ENCODE measurements at places on chromosomes 12 and 14.

GRCh38 chr14:55512421-55512820 lies 67.6 kb upstream of the KTN1 start:
- no peak for DNase-seq

DNA sequence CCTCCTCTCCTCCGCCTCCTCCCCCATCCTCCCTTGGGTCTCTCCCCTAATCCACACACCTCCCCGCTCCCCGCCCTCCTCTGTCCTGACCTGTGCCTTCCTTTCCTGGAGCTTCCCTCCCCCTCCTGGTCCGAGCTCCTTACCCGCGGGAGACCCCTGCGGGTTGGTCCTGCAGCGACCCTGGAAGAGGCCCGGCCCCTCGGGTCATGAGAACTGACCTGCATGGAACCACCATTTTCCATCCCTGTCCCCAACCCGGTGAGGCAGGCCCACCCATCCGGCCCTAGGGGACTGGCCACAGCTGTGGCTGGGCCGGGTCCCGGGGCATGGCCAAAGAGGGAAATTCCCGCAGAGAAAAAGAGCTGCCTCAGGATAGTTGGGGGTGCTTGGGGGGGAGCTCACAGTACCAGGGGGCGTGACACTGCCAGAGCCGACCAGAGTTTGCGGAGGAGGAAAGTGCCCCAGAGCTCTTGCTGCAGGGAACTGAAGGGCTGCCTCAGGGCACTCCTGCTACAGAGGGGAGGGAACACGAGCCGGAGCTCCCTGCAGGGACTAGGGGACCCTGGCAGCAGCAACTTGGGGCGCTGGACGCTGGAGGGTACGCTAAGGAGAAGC lies 613 bp downstream of the ARHGEF40 start:
- no peak for DNase-seq

- DNase-seq = no peak
Measured at GRCh38 chr14:55277972-55278740, 6.9 kb downstream of the FBXO34 start.

DNA sequence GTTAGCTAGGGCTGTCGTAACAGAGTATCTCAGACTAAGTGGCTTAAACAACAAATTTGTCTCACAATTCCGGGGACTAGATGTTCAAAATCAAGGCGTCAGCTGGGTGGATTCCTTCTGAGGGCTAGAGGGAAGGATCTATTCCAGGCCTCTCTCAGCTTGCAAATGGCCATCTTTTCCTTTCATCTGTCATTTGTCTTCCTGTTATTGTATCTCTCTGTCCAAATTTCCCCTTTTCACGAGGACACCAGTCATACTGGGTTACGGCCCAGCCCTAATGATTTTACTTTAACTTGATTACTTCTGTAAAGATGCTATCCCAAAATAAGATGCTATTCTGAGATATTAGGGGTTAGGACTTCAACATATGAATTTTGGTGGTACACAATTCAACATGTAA lies 119.0 kb upstream of the CPSF6 start:
- DNase-seq = no peak

DNA sequence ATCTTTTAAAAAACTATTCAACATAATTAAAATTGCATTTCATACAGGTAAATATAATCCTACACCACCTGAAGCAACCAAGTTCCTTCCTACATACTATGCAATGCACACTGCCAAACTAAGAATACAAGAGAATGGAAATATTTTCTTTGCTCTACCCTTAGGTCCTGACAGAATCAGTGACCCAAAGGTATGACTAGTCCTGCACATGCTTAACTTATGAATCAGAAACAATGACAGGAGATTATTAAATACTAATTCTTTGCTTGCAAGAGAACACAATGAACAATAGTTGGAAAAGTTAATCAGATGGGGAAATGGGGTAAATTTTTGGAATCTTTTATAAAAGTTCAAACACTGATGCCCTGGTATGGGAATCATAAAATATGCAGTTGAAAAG lies 220.1 kb downstream of the SOX5 start:
- DNase-seq = no peak

- DNase-seq = no peak
Measured at GRCh38 chr12:67929384-67929772, 59.9 kb upstream of the IFNG-AS1 start.

GRCh38 chr12:93009533-93009932 lies 80.4 kb upstream of the EEA1 start:
- no peak for DNase-seq

DNA sequence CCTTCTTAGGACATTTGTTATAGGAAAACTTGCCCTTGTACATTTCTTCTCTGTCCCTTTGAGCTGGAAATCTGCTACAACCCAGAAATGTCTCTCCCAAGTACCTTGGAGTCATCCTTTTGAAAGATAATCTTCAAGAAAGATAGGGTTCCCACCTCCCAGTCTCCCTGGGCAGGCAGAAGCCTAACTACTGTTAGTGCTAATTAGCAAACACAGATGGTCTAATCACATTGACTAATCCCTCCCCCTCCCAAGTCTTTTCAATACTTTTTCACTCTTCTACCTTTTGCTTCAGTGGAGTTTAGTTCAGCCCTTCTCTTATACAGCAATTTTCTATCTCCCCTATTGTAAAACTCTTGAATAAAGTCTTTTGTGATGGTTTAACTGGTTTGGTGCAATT lies 129.8 kb upstream of the PPFIA2 start:
- DNase-seq = no peak

- DNase-seq = no peak
Measured at GRCh38 chr14:23828616-23829015, 125.0 kb upstream of the DHRS4 start.

- no peak for DNase-seq
Measured at GRCh38 chr12:4356041-4356327, 23.5 kb downstream of the FGF23 start.
